ENCODE measurements at places on chromosomes 2 and 18.

DNA sequence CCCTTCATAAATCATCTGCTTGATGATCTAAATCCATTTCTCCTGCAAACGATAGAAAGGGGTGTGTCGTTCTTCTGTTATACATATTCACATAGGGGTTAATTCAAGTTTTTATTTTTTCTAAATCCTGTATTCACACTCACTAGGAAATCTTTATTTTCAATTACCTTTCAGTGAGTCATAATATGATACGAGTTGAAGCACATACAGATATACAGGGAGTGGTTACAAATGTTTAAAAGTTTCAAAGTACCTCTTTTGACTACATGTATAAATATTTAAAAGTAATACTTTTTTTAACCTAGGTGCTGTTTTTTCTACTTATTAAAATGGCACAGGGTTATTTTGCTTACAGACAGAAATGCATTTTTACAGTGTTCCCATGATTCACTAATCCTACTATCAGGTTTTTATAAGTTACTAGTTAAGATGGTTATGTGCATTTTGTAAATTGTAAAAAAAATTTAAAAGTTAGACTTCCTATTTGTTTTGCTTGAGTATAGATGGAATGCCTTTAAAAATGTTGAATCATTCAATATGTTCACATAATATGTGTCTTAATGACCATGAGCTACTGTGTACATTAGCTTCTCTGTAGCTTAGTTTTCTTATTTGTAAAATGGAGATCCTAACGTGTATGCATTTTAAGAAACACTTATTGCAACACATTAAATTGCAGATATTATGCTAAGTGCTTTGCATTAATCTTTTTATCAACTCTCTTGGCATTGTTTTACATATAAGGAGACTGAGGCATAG is 1378.1 kb downstream of the DSC3 start:
- no peak for DNase-seq

- no peak for DNase-seq
Measured at GRCh38 chr2:28624793-28625701, 126.6 kb upstream of the PPP1CB start.

DNA sequence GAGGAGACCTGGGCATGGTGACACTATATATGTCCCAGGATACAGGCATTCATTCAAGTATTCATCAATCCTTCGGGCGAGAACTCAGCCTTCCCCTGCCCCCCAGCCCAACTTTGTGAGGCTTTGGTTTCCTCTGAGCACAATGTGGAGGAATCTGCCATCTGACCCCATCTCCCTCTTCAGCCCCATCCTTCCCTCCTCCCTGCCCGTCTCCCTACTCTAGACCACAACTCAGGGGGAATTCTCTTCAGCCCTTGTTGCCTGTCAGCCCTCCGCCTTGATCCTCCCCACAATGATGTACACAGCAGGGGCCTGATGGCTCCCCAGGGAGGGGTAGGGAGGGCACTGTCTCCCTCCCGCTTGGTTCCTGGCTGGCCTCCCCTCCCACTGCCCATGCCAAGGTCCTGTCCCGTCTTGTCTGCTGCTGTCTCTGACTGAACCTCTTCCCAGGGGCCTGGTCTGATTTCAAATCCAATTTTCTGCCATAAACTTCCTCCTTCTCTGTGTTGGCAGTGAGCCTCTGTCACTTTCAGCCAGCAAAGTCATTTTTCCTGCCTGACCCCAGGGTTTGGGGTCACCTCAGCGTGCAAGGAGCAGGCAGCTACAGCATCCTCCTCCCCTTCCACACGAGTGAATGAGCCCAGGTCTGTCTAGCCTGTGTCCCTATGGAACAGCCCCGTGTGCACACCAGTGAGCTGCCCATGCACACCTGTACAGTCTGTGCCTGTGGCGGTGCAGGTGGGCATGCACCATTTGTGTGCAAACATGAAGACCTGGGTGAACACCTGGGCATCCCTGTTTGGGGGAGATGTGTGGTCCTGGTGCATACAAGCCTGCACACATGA is 197.3 kb downstream of the CELF4 start:
- no peak for DNase-seq

GRCh38 chr18:59799383-59800015 is 100.3 kb upstream of the PMAIP1 start:
- no peak for DNase-seq

DNA sequence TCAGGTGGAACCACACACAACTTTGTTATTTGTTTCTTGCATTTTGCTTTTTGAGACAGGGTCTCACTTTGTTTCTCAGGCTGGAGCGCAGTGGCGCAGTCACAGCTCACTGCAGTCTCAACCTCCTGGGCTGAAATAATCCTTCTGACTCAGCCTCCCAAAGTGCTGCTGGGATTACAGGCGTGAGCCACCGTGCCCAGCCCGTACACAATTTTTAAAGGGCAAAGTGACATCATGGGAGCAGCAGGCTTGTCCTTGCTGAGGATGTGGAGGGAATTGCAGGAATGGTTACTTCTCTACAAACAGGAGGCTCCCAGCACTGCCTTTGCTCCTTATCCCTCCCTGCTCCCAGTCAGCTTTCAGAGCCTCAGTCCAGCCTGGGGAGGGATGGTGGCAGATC is 355.9 kb upstream of the KLHL29 start:
- DNase-seq, result no peak

- DNase-seq, result no peak
Measured at GRCh38 chr18:34033968-34034367, 190.7 kb downstream of the NOL4 start.

- DNase-seq, result no peak
Measured at GRCh38 chr2:126886211-126886915, 12.3 kb upstream of the TEX51 start.

- no peak for DNase-seq
Measured at GRCh38 chr2:143193121-143193520, 63.9 kb downstream of the ARHGAP15 start.

- DNase-seq, result no peak
Measured at GRCh38 chr2:16187482-16187817, 247.1 kb downstream of the MYCN start.

- no peak for DNase-seq
Measured at GRCh38 chr2:85673716-85674375, 5.8 kb upstream of the SFTPB start.

DNA sequence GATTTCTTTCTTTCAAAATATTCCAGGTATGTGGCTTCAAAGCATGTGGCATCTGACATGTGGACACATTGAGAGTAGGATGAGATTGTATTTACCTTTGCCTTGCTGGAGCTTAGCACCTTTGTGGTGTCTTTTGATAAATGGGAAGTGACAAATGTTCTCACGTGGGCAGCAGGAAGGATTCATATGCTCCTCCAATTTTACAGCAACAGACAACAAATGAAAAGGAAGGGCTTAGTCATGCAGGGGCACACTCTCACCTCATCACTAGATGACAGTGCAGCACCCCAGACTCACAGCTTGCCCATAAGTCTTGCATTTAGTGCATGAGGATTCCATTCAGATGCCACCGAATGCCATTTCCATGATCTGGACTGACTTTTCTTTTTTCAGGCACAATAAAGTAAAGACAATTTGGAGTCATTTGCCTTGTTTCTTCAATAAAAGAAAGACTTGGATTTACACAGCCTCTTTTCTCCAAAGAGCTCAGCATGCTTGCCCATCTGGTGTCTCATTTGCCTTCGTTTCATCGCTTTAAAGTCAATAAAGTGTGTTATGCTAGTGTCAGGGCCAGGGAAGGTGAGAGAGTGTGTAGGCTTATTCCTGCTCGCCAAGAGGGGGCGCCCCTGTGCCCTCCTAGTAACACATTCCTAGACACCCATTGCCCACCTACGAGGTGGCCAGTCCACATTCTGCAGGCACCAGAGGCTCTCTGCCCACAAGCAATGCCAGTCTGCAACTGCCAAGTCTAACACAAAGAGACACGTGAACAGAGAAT is 39.6 kb upstream of the DAPL1 start:
- DNase-seq, result no peak

GRCh38 chr2:168136392-168136977 is 110.9 kb downstream of the STK39 start:
- DNase-seq, result no peak

GRCh38 chr2:172113617-172114016 is 10.9 kb upstream of the DLX2 start:
- no peak for DNase-seq

DNA sequence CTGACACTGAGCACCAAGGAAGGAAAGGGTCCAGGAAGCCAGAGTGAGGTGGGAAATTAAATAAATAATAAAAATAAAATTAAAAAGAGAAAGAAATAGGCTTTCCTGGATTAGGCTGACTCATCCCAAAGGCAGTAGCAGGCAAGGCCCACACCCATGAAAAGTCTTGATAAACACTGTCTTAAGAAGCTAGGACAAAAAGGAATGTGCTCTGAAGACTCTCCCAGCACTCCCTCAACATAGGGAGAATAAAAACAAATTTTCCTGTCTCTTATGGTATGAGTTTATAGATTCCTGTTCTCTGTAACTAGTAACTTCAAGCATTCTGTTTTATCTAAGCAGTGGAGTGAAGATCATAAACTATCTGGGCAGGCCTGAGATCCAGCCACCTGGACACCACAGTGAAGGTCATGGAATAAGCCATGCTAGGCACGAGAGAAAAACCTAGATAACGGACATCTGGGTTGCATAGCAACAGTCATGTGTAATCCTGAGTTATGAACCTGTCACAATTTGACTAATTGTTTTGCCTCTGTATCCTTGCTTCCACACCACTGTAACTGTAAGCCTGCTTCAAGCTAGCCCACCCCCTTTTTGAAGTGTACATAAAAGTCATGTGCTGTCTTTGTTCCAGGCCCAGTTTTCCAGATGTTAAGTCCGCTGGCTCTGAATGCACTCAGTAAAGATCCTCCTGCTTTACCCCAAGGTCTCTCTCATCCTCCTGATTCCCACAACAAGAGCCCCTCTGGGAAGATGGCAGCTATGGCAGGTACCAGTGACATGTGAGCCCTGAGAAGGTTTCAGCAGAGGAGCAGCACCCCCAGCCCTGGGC is 107.8 kb downstream of the NDUFA10 start:
- DNase-seq, result no peak

Measured in non-pigmented ciliary epithelial cell (primary cell).